Myocyte (in vitro differentiated cells): ENCODE measurements at places on chromosomes 5 and 9. TPM values are rescaled to one million over a fixed set of nuclear protein-coding genes. Genes with fewer than 3 reads are reported as not detected.

ORM2 gene
- total RNA-seq = not detected in 2 replicates

TOPORS gene
- 23.4 and 24.6 TPM in 2 replicates for total RNA-seq

ABLIM3 gene
- total RNA-seq = 126 and 220 TPM in 2 replicates

SELENOP gene
- 45.9 and 84.9 TPM in 2 replicates for total RNA-seq

IL13 gene
- not detected in 2 replicates for total RNA-seq

RUFY1 gene
- total RNA-seq = 36.9 and 38.2 TPM in 2 replicates

LCN15 gene
- total RNA-seq = not detected in 2 replicates

SPTLC1 gene
- total RNA-seq = 60.3 and 66.4 TPM in 2 replicates

PKD2L2 gene
- not detected in 2 replicates for total RNA-seq

C9orf152 gene
- total RNA-seq = not detected in 2 replicates

SNX24 gene
- 12.7 and 15.7 TPM in 2 replicates for total RNA-seq

CCDC192 gene
- total RNA-seq = not detected in 2 replicates

ASTN2 gene
- 25.3 and 28.5 TPM in 2 replicates for total RNA-seq

PCDHAC1 gene
- total RNA-seq = 0.05 and 0.10 TPM in 2 replicates

TRIM7 gene
- 8.9 and 18.8 TPM in 2 replicates for total RNA-seq

RFK gene
- 25.6 and 30.6 TPM in 2 replicates for total RNA-seq

TAF11L11 gene
- not detected in 2 replicates for total RNA-seq

PCDHGA11 gene
- 2.0 and 2.1 TPM in 2 replicates for total RNA-seq

TLX3 gene
- total RNA-seq = not detected in 2 replicates

NEUROG1 gene
- not detected in 2 replicates for total RNA-seq

OLFM1 gene
- not detected in 2 replicates for total RNA-seq

FOXD4L5 gene
- total RNA-seq = not detected in 2 replicates

TTC23L gene
- total RNA-seq = not detected in 2 replicates

CREBRF gene
- 12.1 and 18.9 TPM in 2 replicates for total RNA-seq

GLRA1 gene
- total RNA-seq = not detected in 2 replicates

CCNJL gene
- 1.9 and 2.4 TPM in 2 replicates for total RNA-seq

SCAI gene
- 7.5 and 12.5 TPM in 2 replicates for total RNA-seq

GZMA gene
- total RNA-seq = not detected in 2 replicates

IFNK gene
- total RNA-seq = not detected in 2 replicates

ALDH1A1 gene
- total RNA-seq = 199 and 255 TPM in 2 replicates

F2RL2 gene
- total RNA-seq = 0.31 and 0.48 TPM in 2 replicates

COL23A1 gene
- 0.19 and 0.21 TPM in 2 replicates for total RNA-seq

ALDOB gene
- not detected in 2 replicates for total RNA-seq

EHMT1 gene
- 27.3 and 40.4 TPM in 2 replicates for total RNA-seq

ADAMTS12 gene
- total RNA-seq = 21.4 and 22.0 TPM in 2 replicates

DAB2 gene
- 55.3 and 72.3 TPM in 2 replicates for total RNA-seq

WWC1 gene
- total RNA-seq = 0.03 TPM in 1 of 2 replicates, not detected in the other

LCN12 gene
- total RNA-seq = 0.10 and 0.27 TPM in 2 replicates

HARS1 gene
- total RNA-seq = 49.4 and 52.5 TPM in 2 replicates

HDAC3 gene
- total RNA-seq = 38.5 and 40.0 TPM in 2 replicates

TNFSF8 gene
- not detected in 2 replicates for total RNA-seq

UBE2D2 gene
- 89.1 and 130 TPM in 2 replicates for total RNA-seq

PRDM9 gene
- total RNA-seq = not detected in 2 replicates

ZFYVE16 gene
- total RNA-seq = 27.3 and 31.3 TPM in 2 replicates

PAX5 gene
- total RNA-seq = not detected in 2 replicates

ARID3C gene
- total RNA-seq = 0.16 TPM in 1 of 2 replicates, not detected in the other

SCGB3A2 gene
- not detected in 2 replicates for total RNA-seq

HAVCR1 gene
- total RNA-seq = 0.43 TPM in 1 of 2 replicates, not detected in the other

HSPB3 gene
- total RNA-seq = 270 and 498 TPM in 2 replicates

KIAA0825 gene
- 2.9 and 3.4 TPM in 2 replicates for total RNA-seq

HRCT1 gene
- total RNA-seq = 0.37 and 1.5 TPM in 2 replicates

EQTN gene
- total RNA-seq = not detected in 2 replicates
